SK-N-SH treated with all-trans-retinoic acid at 6 μM for 48 hours (cell line): ENCODE measurements at places on chromosomes 7 and 10.

DNA sequence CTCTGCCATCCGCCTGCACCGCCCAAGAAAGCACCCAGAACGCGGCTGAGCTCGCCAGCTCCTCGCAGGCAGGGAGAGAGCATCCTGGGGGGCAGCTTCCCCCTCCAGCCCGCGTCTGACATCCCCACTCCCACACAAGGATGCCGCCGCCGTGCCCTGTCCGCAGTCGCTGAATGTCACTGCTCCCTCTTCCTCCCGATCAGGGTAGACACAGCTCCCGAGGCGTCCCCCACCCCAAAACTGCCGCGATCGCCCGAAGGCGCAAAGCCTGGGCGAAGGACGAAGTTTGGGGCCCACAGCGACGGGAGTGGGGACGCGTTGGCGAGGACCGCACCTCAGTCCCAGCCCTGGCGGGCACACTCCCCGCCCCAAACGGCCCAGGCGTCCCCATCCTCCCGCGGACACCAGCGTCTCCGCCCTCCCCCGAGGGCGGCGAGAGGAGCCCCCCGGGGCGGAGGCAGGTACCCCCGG lies 1.5 kb upstream of the KAT6B start:
- ATAC-seq, result no peak

DNA sequence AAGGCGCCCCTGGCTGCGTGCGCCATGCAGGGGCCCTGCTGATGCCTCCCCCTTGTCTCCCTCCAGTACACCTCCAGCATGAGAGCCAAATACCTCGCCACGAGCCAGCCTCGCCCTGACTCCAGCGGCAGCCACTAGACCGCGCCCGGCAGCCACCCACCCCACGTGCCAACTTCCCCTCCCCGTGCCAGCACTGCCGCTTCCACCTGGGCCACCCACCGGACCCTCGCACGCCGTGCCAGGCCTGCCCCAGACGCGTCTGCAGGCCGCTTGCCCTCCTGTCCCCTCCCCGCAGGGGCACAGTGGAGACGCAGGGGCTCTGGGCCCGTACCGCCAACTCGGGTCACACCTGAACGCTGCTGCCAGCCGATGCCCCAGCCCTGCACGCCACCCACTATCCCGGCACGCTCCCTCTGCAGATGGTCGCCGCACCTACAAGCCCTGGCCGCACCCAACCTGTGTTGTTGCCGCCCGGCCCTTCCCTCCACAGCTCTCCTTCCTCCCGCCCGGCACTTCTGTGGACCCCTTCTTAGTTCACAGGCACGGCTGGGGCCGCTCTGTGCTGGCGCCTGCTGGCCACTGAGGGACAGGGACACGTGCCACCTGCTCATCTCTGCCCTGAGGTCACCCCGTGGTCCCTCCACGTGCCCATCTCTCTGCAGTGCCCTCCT lies 26.3 kb upstream of the AMZ1 start:
- no peak for ATAC-seq

- no peak for ATAC-seq
Observed at GRCh38 chr10:52623761-52624160, 148.8 kb downstream of the MBL2 start.

DNA sequence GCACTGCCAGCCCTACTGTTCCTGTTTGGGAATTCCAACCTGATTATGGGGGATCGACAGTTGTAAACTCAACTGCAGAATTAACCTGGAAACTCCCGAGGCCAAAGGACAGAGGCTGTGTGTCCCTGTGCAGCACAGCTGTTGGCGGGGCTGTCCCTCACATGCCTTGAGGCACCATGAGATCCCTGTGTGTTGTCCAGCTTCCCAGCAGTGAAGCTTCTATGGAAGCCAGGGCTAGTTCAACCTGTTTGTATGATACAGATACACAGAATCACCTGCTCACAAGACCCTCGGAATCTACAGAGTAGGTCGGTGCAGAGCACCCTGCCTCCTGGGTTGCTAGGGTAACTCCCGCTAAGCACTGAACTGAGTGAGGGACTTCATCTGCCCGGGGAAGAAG lies 61.0 kb upstream of the EFCAB10 start:
- no peak for ATAC-seq

DNA sequence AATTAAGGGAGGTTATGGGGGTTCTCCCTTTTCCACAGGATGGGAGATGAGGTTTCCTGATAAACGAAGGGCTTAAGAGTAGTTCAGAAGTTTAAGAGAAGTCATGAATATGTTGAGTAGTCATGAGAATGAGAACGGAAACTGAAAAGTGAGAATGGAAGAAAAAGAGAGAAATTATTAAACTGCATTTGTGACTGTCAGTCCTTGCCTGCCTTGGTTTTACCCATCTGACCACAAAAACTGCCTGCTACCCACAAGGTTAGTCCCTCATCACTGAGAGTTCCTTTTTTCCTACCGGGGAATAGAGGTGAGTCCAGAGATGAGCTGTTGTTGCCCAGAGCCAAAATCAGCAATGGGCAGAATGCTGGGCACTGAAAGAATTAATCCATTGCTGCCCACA lies 174.1 kb upstream of the BET1 start:
- no peak for ATAC-seq

DNA sequence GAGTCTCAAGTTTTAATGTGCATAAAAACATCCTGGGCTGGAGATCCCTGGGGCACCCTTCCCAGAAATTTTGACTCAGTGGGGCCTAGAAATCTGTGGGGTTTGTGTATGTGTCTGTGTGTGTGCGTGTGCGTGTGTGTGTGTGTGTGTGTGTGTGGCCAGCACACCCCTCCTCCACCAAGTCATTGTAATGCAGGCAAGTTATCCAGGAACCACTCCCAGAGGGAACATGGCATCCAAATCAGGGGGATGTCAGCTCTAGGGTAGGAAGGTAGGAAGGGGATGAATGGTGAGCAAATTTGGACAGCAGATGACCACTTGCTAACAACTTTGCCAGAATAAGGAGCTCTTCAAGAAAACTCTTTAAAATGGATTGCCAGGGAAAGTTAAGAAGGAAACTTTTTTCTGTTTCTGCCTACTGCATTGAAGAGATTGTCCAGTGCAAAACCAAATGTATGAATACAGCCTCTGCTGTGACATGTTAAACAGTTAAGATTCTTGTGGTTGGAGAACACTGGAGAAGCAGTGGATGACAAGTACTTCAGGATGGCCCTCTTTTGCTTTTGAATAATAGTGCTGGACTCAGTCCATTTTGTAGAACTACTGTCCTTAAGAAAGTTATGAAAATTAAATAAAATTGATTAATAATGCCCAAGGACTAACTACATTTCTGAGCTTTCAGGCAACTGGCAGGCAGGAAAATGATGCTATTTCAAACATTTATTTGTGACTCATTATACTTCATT lies 12.3 kb downstream of the STAMBPL1 start:
- peak; percentile 77 for ATAC-seq

GRCh38 chr7:138853448-138853847 lies 55.5 kb upstream of the ATP6V0A4 start:
- no peak for ATAC-seq

GRCh38 chr10:4472190-4472904 lies 353.7 kb upstream of the AKR1E2 start:
- ATAC-seq, result no peak
